ENCODE measurements at places on chromosomes 7 and 10.

- no peak for DNase-seq
Observed at GRCh38 chr7:66687186-66687585, 53.3 kb upstream of the RABGEF1 start.

DNA sequence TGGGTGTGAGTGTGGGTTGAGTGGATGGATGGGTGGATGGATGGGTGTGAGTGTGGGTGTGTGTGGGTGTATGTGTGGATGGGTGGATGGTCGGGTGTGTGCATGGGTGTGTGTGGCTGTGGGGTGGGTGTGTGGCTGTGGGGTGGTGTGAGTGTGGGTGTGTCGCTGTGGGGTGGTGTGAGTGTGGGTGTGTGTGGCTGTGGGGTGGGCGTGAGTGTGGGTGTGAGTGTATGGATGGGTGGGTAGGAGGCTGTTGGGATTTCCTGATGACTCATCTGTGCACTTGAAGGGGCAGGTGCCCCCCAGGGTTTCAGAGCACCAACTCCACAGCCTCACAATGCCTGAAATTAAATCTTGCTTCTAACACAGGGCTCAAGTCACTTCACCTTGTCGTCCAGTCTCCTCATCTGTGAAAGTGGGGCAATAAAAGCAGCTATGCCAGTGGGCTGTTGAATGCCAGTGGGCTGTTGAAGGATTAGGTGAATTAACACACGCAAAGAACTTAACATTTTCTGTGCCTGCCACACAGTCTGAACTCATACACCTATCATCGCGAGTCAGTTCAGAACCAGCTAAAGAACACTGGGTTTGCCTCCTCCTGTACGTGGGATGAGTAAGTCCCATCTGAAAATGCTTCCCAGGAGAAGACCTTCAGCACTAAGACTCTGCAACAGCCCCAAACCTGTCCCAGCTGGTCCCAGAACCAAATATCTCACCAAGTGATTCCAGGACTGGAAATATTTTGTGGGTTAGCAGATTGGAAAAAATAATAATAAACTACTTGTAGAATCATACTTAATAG, 32.0 kb downstream of the SFMBT2 start:
- no peak for DNase-seq

GRCh38 chr7:42144604-42145003, 92.4 kb downstream of the GLI3 start:
- no peak for DNase-seq

DNA sequence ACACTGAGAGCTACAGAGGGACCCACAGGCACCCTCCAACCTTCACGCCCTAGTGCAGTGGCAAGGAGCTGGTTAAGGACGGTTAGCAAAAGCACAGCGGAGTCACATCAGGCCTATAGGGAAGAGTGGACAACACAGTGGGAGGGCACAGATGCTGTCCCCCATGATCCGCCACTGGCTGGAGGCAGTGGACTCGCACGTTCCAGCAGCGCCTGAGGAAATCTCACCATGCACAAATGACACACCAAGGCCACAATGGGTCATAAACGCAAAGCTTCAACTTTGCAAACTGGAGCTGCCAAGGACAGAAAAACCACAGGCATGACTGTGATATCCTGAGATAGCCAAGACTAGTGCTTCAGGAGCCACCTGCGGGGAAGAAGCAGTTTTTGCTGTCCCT, 58.8 kb downstream of the GRB10 start:
- DNase-seq, result no peak

- no peak for DNase-seq
Observed at GRCh38 chr10:60863796-60864195, 80.2 kb downstream of the RHOBTB1 start.
